Activated gamma-delta T cell (primary cell): ENCODE measurements at places on chromosomes 4 and X.

DNA sequence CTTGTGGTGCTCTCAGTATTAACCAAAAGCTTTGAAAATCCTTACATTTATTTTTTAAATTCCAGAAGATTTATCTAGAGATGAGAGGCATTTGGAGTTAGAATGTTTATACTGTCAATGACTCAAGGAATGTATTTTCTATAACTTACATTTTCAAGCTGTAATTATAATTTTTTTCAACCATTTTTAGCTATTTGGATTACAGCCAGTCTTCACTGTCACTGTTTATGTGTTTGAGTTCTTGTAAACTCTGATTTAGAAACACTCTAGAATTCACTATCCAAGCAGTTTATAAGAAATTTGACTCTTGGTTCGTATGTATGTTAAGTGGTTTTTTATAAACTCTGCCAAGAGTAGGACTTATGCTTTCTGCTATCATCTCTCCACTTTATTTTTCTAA is 36.7 kb upstream of the GUCY1A1 start:
- no peak for DNase-seq

- DNase-seq, result no peak
Measured at GRCh38 chr4:119810001-119810400, 181.4 kb upstream of the PDE5A start.

- no peak for DNase-seq
Measured at GRCh38 chr4:112968451-112969159, 80.8 kb upstream of the ANK2 start.

- DNase-seq, result no peak
Measured at GRCh38 chr4:109879081-109879480, 31.2 kb downstream of the LRIT3 start.

GRCh38 chr4:40990236-40990898 is 224.0 kb downstream of the APBB2 start:
- DNase-seq, result no peak

- DNase-seq, result no peak
Measured at GRCh38 chr4:20809812-20810211, 109.6 kb downstream of the PACRGL start.

DNA sequence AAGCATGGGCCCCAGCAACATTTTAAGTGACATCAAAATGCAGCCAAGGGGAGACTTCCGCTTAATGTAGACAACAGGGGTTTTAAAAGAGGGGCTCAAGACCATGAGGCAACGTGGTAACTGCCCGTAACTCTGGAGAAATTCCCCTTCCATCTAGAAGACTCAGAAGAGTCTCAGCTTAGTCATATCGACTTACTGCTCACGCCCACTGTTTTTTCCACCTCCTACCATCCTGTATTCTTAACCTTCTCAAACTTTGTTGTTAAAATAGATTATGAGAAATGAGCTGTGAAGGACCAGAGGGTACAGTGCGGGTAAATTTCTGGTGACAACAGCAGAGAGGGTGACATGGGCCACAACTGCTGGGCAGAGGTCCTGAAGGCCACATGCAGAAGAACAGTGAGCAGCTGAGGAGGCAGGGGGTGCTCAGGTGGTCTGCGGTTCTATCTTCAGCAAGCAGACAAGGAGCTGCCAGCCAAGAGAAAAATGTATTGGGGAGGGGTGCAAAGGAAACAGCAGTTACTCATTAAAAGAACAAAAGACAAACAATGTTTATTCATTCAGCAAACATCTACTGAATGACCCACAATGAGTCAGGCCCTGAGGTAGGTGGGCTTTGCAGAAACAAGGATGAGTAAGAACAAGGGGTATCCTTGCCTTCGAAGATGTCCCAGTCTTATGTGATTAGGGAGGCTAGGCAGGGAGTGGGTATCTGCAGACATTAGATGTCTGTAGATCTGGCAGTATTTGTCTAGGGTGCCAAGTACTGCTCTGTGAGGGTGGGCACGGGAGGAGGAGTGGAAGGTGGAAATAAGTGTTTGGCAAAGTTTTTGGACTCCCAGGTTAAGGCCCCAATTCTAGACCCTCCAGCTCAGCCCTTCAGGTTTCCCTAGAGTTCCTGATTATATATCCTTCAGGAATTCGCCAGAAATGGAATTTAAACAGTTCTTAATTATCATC is 175.3 kb downstream of the TSPAN5 start:
- no peak for DNase-seq

- DNase-seq, result no peak
Measured at GRCh38 chrX:86148594-86148993, 343 bp downstream of the DACH2 start.

DNA sequence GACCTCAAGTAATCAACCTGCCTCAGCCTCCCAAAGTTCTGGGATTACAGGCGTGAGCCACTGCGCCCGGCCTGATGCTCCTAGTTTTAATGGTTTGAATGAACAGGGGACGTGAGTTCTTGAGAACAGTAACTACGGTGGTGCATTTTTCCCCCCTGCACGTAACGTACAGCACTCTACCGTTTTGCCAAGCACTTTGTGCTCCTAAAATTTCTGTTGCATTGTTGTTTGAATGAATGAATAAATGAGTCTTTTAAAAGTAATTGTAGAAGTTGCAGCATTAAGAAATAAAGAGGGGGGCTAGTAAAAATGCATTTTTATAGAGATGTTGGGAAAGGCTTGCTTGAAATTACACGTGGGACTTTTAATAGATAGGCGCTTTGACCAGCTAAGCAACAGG is at the start of gene RPA4:
Gene RPA4, plus strand, starts transcription at position 301 of the 400 bp plus-strand sequence. CDS start 403 bp downstream, outside the sequence.
- no peak for DNase-seq

DNA sequence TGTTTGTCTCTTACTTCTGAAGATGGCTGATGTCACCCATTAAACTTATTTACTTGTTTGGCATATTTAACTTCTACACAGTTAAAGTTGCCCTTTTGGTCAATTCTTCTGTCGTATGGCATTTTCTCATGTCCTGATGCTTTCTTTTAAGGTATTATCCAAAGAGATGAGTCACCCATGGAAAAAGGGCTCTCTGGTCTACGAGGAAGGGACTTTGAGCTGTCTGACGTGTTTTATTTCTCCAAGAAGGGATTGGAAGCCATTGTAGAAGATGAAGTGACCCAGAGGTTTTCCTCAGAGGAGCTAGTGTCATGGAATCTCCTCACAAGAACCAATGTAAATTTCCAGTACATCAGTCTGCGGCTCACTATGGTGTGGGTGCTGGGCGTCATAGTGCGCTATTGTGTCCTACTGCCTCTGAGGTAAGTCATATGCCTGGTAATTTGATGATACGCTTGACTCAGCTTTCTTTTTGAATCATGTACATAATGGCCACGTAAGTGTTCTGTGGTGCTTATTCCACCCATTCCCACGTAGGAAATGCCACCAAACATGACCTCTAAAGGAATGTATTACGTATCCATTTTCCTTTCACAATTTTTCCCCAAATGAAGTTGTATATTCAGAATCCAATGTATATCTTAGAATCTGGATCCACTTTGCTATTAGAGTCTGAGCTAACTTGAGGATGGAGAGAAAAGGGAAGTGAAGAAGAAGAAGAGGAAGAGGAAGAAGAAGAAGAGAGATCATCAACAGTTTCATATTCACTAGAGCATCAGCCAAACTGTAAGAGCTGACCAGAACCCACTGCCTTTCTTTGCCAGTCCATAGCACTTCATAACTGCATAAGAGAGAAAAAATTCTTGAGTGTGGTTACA is 45.7 kb downstream of the GPAT3 start:
- DNase-seq, result no peak

DNA sequence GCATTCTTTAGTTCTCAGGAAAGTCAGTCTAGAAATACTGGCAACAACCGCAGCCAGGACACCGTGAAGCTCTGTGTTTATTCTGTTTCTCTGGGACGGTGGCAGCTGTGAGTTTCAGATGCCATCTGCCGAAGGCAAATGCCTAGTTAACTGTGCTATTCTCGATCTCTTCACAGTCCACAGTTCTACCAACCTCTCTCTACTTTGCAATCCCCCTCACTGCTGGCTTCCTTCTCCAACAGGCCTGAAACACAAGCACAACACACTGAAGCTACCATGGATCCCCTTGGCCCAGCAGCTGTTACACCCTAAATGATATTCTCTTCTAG is 118.8 kb downstream of the ZNF827 start:
- no peak for DNase-seq

DNA sequence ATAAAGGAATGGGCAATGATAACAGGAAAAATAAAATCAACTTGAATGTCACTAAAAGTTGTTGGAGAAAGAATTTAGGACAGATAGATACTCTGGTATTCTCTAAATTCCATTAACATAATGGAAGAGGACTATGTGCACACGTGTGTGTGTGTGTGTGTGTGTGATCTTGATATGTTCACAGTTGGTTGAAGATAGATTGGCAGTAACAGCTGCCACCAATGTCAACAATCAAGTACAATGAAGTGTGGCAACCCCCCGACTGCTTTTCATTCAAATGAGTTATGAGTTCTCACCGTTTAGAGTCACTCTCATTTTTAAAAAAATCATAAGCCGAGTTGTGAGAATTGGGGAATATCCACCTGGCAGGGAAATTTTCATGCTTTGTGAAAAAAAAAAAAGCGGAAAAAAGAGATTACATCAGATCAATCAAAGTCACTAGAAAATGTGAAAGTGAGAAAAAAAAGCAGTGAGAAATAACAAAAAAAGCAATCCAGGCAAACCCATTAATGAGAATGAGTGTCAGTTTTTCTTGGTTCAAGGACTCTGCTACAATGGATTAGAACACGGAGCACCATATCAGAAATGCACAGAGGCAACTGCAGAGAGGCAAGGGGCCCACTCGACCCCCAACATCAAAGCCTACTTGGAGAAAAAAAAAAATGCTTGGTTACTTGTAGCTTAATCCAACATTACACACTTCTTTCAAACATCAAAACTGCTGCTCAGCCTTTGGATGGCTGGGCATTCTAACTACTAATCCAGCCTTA is 414.9 kb upstream of the PITX2 start:
- DNase-seq, result no peak

DNA sequence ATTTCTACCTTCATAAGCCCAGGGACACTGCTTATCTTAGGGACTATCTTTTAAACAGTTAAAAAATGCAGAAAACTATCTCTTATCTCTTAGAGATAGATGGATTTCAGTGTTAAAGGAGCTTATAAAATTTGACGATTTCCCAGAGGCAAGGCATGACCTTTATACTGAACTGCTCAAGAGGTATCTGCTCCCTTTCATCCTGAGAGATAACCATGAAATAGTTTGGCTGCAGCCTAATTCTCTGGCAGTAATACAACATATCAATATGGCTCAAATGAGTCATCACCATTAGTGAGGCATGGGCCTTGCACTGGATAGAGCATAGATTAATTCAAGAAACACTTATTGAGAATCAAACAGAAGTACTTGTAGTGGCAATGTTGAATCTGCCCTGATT is 348.2 kb upstream of the GRIA3 start:
- DNase-seq, result no peak

DNA sequence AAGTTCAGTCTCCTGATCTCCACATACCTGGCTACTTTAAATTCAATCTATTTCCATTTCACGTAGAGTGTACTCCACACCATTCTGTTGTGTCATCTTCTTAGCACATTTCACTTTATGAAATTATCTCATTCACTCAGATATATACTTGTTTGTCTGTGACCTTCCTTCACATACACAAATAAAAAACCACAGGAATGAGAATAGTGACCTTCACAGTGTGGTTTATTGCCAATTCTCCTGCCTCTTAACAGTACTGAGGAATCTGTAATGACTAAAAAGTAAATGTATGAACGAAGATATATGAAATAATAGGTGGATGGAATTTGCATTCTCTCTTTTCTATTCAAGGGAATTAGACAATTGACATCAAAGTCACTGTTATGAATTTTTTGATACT is 183.9 kb upstream of the PCDH7 start:
- DNase-seq, result no peak

DNA sequence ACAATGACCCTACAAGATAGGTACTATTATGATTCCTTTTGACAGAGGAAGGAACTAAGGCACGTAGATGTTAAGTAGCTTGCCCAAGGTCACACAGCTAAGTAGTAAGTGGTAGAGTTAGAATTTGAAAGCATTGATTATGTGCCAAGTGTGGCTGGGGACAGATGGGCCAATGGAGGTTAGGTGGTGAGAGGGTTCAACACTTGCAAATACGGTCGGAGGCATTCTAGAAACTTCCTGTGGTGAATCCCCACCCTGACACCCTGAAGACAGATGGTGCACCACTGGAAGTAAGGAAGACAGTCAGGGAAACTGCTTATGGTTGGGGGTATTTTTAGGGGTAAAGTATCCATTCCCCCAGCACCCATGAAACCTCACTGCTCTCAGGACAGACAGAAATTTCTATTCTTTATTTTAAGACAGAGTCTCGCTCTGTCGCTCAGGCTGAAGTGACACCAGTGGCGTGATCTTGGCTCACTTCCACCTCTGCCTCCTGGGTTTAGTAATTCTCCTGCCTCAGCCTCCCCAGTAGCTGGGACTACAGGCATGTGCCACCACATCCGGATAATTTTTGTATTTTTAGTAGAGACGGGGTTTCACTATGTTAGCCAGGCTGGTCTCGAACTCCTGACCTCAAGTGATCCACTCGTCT is 142.5 kb downstream of the RASL11B start:
- no peak for DNase-seq

DNA sequence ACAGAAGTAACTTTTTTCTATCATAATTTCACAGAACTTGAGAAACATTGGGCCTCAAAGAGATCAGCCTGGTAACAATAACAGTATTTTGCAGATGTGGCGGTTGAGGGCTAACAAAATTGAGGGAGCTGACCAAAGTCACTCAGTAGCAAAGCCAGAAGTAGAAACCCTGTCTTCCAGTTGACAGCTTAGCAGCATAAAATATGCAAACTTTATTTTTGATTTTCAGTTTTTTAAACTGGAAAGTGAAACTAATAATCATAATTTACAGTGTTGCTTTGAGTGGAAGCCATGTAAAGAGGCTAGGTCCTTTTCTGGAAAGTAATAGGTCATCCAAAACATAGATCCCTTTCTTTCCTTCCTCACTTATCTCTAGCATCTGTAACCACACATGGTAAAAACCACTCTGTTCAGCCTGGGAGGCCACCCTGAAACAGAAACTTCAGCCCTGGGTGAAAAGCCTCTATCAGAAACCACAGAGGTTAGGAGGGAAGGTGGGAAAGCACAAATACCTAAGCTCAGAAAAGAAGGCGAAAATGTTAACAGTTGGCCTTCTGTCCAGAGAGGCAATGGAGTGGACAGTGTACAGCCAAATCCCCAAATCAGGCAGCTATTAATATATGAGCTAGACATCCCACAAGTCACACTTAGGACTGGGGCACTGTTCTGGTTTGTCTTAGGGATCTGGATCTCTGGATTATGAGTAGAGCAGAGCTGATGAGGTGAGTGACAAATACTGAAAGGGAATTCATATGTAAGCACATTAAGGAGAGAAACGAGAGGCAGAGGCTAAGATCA is 61.1 kb upstream of the ARSJ start:
- no peak for DNase-seq

- DNase-seq, result no peak
Measured at GRCh38 chrX:39681885-39682284, 415.9 kb downstream of the BCOR start.

DNA sequence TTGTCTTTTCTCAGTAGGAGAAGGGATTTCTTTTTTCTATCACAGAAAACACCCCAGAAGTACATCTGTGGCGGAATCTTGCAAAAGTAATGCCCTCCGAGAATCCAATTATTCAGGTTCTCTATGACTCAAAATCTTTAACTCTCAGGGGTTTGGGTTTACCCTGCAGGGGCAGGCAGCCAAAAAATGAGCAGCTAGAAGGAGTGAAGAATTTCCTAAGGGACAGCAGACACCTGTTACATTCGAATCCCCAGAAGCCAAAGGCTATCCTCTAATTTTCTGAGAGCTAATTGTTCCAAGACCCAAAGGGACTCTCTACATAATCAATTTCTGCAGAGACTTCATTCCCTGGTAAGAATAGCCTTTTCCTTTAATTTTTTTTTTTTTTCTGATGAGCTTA is 27.5 kb upstream of the CBR4 start:
- no peak for DNase-seq

GRCh38 chr4:98722000-98722399 is 63.6 kb upstream of the TSPAN5 start:
- DNase-seq, result no peak
